ENCODE measurements at places on chromosomes 2 and 18. TPM values are rescaled to one million over a fixed set of nuclear protein-coding genes. Genes with fewer than 3 reads are reported as not detected.

DNA sequence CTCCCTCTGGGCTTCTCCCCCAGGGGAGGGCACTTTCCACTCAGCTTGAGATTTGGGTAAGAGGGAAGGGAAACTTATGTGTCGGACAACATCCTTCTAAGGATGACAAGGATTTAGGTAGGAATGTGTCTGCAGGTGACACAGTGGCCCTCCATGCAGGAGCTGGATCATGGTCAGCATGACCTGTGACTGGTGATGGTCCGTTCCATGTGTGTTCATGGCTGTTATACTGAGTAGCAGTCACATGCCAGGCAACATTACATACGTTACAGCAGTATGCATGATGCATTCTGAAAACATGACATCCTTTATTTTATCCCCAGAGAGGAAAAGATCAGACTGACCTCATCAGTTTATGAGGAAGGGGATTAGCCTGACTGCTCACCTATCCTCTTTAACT, 192.1 kb downstream of the SEPTIN10 start:
- DNase-seq = no peak
- H3K27me3 ChIP-seq = peaks cover 2% of the 10 kb centered on the region
- H3K4me3 ChIP-seq = no peak overlapping the region
- H3K27ac ChIP-seq = no peak overlapping the region
- H3K4me1 ChIP-seq = no peaks in the 10 kb centered on the region

DNA sequence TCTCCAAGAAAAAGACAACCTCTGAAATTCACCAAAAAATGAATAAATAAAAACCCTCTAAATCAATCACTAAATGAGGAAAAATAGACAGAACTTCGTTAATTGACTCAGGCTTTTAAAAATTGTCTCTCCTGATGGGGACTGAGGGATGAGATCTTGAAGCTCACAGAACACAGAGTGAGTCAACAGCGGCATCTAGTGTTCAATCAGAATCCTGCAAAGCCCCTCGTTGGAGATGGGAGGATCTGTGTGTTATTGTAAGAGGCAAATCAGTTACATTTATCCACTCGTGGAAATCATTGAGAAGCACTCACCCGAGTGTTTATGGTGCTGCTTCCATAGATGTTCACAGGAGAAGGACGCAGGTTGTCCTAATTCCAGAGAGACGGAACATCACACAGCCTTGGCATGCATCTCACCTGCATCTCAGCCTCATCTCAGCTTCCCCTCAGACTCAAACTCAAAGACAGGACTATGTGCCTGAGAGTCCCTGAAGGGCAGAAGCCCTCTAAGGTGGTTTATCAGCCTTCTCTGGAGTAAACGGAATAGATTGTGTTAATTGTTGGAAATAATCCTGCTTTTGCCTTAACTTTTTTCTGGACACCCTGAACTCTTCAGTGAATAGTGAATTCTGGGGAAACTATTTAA, 82.0 kb downstream of the MREG start:
- no peaks in the 10 kb centered on the region for H3K36me3 ChIP-seq
- DNase-seq = peak; percentile 50
- H3K27me3 ChIP-seq = no peaks in the 10 kb centered on the region

GRCh38 chr2:134280231-134280630, 26.4 kb downstream of the MGAT5 start:
- H3K4me1 ChIP-seq = no peaks in the 10 kb centered on the region
- H3K4me3 ChIP-seq = no peak overlapping the region
- no peaks in the 10 kb centered on the region for H3K36me3 ChIP-seq

- no peak overlapping the region for H3K4me3 ChIP-seq
- H3K27ac ChIP-seq = peak overlapping the region; percentile 54
- no peaks in the 10 kb centered on the region for H3K36me3 ChIP-seq
- DNase-seq = peak; percentile 69
- H3K27me3 ChIP-seq = no peaks in the 10 kb centered on the region
Measured at GRCh38 chr2:32058130-32058529, 5.2 kb upstream of the SPAST start.

GRCh38 chr2:1907849-1908533, 163.7 kb upstream of the PXDN start:
- H3K4me3 ChIP-seq = no peak overlapping the region
- DNase-seq = no peak
- no peaks in the 10 kb centered on the region for H3K4me1 ChIP-seq
- H3K36me3 ChIP-seq = no peaks in the 10 kb centered on the region
- H3K27ac ChIP-seq = no peak overlapping the region

DNA sequence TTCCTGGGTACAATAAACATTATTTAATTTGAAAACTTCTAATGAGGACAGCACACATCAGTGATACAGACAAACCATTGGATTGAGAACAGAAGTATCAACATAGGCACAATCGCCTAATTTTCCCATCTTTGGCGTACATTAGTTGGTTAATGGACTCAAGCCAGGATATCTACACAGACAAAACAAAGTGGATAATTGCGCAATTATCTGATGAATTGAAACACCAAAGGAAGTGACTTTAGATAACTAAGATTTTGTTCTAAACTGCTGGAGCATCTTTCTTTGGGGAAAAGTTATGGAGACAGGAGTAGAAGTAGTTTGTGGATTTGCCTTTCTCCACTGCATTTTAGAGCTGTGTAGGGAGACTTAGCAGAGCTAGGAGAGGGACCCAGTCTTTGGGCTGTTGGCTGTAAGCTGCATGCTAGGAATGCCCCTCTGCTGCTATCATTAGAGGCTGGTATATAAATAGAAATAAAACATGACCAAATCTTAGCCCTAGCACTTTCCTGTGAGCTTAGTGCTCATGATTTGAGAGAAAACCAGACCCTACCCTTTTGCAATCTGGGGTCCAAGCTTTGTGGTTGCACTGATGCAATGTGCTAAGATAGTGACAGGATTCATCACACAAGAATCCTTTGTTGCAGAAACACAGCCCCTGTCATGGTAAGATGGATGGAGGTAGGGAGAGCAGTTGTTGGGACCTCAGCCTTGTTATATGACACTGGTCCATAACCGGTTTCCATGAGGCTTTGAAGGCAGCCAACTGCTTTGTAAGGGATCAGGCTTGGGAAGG, 264.5 kb upstream of the PIK3C3 start:
- H3K27me3 ChIP-seq = no peaks in the 10 kb centered on the region
- no peaks in the 10 kb centered on the region for H3K36me3 ChIP-seq
- DNase-seq = no peak
- H3K4me1 ChIP-seq = no peaks in the 10 kb centered on the region

DNA sequence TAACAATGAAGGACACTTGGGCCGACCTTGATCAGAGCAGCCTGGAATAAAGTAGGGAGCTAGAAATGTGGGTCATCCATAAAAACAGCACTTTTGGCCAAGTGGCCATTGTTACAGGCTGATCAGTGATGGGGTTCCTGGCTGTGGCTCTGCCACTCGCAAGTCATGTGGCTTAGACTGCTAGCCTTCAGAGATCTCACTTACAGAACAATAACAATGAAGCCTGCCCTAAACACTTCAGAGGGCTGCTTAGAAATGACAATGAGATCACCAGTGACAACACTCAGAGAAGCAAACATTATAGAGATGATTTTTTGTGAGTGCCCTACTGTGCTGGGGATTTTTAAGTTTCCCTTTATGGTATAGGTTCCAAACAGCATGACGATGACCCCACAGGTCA, 107.9 kb upstream of the LMAN1 start:
- H3K27ac ChIP-seq = no peak overlapping the region
- DNase-seq = no peak
- H3K27me3 ChIP-seq = no peaks in the 10 kb centered on the region

DNA sequence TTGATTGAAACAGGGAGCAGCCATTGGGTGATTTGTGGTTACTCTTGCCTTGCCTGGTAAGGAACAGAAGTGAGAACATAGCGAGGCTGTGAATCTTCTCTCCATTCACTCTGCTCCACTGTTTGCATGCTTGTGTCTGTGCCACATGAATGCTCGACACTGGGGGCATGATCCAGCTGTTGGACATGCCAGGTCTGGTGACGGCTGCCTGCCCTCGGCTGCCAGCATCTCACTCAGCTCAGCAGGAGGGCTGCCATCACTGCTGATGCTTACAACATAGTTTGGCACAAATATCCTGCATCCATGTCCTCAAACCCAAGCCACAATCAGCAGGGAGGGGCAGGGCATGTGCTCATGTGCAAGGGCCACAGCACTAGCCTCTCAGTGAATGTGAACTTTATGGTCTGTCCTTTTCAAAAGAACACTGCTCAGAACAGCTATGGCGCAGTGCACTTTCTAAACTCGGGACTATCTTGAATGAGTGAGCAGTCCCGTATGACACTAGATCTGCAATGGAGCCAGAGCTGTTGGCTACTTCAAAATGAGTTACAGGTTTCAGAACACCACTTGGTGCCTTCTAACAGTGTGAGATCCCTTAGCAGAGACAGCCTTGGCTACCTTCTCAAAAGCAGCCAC, 126.3 kb downstream of the NRP2 start:
- no peak for DNase-seq
- H3K27ac ChIP-seq = no peak overlapping the region
- H3K4me1 ChIP-seq = no peaks in the 10 kb centered on the region
- no peak overlapping the region for H3K4me3 ChIP-seq
- no peaks in the 10 kb centered on the region for H3K36me3 ChIP-seq

DNA sequence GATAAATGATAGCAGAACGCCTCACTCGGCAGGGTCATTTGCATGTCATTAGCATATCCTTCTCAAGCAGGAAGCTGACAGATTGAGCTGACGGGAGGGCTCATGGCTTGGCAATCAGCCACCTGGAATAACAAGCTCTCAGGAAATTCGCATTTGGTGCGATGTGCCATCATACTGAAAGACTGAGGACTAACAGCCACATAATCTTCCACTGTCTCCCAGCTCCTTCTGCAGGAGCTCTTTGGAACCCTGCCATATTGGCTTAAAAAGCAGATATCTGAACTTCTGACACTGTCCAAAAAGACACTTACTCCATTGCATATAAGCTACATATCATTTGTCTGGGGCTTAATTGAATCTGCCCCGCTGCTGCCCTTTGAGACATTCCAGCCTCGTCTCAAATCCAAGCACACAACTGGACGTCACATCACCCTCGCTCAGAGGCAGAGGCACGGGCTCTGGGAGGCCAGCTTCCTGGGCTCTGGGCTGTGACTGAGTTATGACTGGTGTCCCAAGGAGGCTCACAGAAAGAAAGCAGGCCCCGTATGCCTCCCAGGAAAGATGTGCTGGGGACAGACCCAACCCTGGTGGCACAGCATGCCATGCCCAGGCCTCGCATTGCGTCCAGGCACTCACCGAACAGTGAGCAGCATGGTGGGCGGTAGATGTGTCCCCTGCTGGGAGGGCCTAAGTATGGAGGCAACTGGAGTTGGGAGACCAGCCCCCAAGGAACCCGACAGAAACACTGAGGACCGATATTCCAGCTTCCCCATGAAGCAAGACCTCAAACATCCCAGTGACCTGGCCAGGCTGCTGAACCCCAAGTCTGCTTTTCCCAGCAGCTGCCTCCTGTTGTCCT, 228.0 kb downstream of the ATAD2B start:
- no peaks in the 10 kb centered on the region for H3K36me3 ChIP-seq
- no peaks in the 10 kb centered on the region for H3K4me1 ChIP-seq

GRCh38 chr18:51437280-51438271, 240.1 kb upstream of the MEX3C start:
- DNase-seq = no peak
- no peak overlapping the region for H3K27ac ChIP-seq
- H3K36me3 ChIP-seq = no peaks in the 10 kb centered on the region
- H3K4me1 ChIP-seq = no peaks in the 10 kb centered on the region

- H3K27me3 ChIP-seq = no peaks in the 10 kb centered on the region
- peak; percentile 6 for DNase-seq
- no peaks in the 10 kb centered on the region for H3K4me1 ChIP-seq
- H3K4me3 ChIP-seq = no peak overlapping the region
- no peak overlapping the region for H3K27ac ChIP-seq
Measured at GRCh38 chr2:223459328-223459939, 142.7 kb downstream of the SCG2 start.

DNA sequence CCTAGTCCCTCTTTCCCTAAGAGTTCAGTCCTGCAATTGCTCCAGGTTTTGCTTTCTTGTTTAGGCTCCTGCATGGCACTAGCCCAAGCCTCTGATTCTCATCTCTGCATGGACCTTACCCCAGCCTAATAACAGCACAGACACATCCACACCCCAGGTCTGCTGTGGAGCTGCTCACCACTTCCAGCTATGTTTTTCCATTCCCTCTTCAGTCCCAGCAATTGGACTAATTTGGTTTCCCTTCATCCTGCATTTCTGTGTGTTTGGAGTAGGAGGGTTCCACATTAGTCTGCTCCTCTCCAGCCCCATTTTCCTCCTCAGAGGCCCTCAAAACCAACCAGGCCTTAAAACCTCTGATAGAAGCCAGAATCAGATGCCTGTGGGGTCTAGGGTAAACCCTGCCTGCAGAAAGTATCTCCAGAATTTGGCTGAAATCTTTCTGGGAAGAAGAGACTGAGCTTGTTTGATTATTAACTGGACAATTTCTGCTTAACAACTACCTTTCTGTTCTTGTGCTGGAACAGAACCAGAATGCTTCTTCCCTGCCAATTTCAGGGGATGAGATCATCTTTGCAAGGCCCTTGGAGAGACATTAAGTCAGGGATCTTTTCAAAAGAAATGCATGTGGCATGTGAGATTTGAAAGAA, 95.9 kb downstream of the GFPT1 start:
- H3K4me3 ChIP-seq = no peak overlapping the region
- no peak for DNase-seq
- no peak overlapping the region for H3K27ac ChIP-seq
- H3K36me3 ChIP-seq = no peaks in the 10 kb centered on the region

DNA sequence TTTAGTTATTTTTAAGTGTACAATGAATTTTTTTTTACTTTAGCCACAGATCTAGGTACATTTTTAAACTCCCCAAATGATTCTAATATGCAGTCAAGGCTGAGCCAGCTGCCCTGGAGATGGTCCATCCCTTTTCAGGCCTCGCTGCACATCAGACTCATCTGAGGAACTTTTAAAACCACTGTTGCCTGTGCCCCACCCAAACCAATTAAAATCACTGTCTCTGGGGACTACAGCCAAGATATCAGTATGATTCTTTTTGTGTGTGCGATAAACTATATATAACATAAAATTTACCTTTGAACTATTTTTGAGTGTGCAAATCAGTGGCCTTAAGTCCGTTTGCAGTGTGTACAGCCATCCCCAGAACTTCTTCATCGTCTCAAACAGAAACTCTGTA, 9.1 kb upstream of the MALT1 start:
- H3K4me1 ChIP-seq = no peaks in the 10 kb centered on the region
- no peaks in the 10 kb centered on the region for H3K36me3 ChIP-seq
- no peaks in the 10 kb centered on the region for H3K27me3 ChIP-seq

The CLIP4 gene
- total RNA-seq = 0.18 TPM

The CTAGE1 gene
- not detected for total RNA-seq

The SCN9A gene
- 8.5 TPM for total RNA-seq

The TMEM37 gene
- total RNA-seq = 0.49 TPM

The PXDN gene
- 0.49 TPM for total RNA-seq

The SERPINB4 gene
- total RNA-seq = not detected

The BOLL gene
- total RNA-seq = 0.11 TPM

The EGR4 gene
- total RNA-seq = not detected

The HAAO gene
- not detected for total RNA-seq

The PLGLB2 gene
- total RNA-seq = not detected

The PDE1A gene
- 0.49 TPM for total RNA-seq

The NPHP1 gene
- total RNA-seq = not detected

Data from K562 (cell line).